ENCODE measurements at places on chromosomes 7 and 10.

GRCh38 chr10:22986771-22987542 lies 59.1 kb downstream of the ARMC3 start:
- DNase-seq = no peak

DNA sequence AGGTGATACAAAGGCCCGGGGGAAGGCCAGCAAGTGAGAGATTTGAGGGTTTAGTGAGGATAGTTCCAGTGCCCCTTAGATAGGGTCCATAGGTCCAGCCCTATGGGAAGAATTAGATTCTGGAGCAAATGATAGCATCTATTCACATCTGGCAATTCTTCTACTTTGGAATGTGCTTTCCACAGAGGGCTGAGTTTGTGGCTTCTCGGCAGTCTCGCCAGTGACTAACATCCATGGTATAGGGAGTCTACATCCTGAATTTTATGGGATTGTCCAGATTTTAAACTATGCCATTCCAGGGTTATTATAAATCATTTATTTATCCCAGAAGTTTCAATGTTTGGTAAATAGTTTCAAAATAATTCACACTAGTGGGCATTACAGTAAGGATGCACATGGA lies 207.3 kb upstream of the ADO start:
- no peak for DNase-seq

- no peak for DNase-seq
Measured at GRCh38 chr10:15315286-15315685, 55.8 kb downstream of the FAM171A1 start.

- no peak for DNase-seq
Measured at GRCh38 chr10:83165265-83165664, 974.0 kb upstream of the GHITM start.

GRCh38 chr7:30379131-30379530 lies 94.7 kb downstream of the ZNRF2 start:
- DNase-seq = no peak

Measured in dorsolateral prefrontal cortex (tissue), 122 donors.